ENCODE measurements at places on chromosomes 4 and X.

- DNase-seq: no peak
These were observed 65.5 kb downstream of the ACOX3 start for GRCh38 chr4:8374851-8375649.

GRCh38 chrX:640641-641040 is 10.1 kb downstream of the SHOX start:
- no peak for DNase-seq

DNA sequence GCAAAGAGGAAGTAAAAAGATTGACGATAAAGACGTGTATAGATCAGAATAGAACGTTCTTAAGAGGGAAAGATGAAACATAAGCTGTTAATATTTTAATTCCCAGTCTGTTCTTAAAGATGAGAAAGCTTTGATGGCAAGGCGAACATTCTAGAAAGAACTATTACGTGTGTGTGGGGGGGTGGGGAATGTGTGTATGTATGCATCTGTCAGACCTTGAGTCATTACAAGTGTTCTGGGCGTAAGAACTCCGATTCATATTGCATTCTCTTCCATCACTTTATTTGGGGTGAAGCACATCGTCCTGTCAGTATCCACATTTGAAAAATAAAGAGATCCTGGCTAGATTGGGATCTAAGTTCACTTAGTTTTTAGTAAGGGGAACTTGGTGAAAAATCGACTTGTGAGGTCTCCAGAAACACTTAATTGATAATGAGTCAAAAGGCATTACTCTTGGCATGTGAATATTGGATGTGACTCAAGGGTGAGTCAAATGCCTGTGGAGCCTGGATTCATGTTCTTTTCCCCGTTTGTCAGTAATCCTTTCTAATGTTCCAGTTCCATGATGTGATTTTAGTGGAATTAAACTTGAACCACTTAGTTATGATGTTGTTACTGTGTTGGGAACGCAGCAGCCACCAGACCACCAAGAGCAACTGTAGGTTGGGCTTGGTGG is 3.1 kb downstream of the SMS start:
- no peak for DNase-seq

- no peak for DNase-seq
These were observed 40.3 kb upstream of the ATXN3L start for GRCh38 chrX:13360146-13360545.

- no peak for DNase-seq
These were observed 123.0 kb downstream of the CHRNA9 start for GRCh38 chr4:40458109-40458508.

GRCh38 chr4:125750399-125750798 is 435.6 kb downstream of the FAT4 start:
- DNase-seq: no peak

GRCh38 chrX:23773601-23774175 is 9.3 kb upstream of the SAT1 start:
- DNase-seq: no peak

Data from trophoblast cell (in vitro differentiated cells and primary cell).